ENCODE measurements at places on chromosomes 1 and 21.

DNA sequence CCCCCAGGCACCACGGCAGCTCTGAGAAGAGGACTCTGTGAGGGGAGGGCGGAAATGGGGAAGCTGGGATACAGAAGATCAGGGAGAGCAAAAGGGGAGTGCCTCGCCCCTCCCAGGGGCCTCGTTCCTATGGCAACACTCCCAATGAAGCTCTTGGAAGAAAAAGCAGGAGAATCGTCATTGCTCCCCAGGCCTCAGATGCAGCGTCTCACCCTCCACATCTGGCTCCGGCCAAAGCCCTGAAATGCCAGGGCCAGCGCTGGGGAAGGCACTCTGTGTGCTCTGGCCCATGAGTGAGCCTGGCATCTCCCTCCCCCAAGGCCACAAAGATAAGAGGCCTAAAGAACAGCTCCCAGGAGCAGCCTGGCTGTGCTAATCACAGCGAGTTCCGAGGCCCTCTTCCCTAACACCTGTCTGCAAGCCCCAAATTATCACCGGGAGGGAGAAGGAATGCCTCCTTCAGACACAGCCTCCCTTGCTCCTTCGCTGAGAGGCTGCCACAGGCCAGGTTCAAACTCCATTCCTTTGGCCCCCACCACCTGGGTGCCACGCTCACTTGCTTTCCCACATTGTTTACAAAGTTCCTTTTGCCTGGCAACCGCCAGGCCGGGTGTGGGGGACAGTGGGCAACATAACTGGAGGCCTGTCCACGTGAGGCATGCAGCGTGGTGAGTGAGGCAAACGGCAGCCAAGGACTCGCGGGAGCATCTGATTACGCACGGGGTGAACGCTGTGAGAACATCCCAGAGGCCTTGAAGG lies 27.8 kb downstream of the ECE1 start:
- DNase-seq, result no peak

DNA sequence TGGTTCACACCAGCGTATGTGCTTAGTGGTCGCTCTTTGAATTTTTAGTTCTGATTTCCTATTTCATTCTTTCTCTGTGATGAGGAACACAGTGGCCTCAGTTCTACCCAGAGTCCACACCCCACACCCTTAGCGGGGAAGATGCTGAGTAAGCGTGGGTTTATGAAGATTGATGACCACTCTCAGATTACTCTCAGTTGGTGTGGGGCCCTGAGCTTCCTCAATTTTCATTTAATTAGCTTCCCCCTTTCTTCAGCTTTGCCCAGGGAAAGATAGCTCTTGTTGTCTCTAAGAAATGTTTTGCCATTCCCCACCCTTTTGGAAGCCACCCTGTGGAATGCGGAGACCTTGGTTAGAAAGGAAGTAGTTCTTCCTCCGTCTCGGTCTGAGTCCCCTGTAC lies 299.9 kb upstream of the PROX1 start:
- DNase-seq, result no peak

- DNase-seq, result peak; percentile 74
These were observed 18.5 kb downstream of the WLS start for GRCh38 chr1:68213843-68214242.

DNA sequence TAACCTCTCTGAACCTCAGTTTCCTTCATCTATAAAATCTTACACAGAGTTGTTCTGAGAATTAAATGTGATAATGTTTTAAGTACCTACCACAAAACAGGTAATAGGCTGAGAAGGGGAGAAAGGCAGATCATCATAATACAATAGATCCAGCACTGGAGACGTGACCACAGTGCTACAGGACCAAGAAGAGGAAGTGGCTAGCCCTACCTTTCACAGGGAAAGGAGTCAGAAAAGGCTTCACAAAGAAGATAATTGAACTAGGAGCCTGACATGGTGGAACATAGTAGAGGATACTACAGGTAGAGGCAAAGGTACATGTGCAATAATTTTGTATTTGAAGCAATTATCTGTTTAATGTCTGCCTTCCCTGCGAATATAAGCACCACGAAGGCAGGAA lies 45.1 kb downstream of the ERI3 start:
- DNase-seq, result no peak

DNA sequence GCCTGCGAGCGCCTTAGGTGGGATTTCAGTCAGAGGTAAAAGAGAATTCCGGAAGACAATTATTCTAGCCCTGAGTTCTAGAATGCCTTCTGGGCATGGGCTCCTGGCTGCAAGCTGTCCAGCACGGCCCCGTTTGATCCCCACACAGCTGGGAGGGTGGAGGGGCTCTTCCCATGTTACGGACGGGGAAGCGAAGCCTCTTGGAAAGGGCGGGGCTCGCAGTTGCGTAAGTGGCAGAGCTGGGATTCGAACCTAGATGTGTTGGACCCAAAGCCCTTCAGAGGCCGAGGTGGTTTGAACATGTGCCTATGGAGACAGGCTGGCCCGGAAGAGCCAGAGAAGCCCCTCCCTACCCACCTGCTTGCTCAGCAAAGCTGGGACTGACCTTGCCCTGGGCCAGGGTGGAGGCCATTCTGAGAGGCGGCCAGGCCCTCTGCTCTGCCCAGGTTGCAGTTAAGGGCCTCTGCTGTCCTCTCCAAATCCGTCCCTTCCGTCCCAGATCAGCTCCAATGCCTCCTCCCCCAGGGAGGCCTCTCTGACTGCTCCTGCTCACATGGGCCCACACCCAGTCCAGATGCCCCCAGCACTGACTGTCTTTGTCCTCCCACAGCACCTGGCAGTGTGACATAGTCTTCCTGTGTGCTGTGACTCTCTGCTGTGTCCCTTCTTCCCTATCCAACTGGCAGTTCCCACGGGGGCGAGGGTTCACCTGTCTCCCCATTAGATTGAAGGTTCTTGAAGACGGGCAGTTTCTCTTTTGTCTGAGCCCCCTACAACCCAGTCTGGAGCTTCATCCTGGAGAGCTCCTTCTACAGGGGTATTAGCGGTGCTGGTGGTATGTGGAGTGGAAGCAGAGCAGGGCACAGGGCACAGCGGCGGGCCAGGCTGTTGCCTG lies 1.2 kb upstream of the HSPB7 start:
- DNase-seq, result no peak

DNA sequence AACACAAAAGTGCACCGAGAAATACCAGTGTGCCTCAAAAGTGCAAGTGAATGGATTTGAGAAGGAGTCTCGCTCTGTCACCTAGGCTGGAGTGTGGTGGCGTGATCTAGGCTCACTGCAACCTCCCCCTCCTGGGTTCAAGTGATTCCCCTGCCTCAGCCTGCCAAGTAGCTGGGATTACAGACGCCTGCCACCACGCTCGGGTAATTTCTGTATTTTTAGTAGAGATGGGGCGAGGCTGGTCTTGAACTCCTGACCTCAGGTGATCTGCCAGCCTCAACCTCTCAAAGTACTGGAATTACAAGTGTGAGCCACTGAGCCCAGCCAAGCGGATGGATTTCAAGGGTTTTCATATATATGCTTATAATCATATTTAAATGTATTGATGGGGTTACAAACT lies 35.8 kb downstream of the PRRX1 start:
- no peak for DNase-seq

- DNase-seq, result no peak
These were observed 98.6 kb downstream of the RNF220 start for GRCh38 chr1:44503625-44504024.

DNA sequence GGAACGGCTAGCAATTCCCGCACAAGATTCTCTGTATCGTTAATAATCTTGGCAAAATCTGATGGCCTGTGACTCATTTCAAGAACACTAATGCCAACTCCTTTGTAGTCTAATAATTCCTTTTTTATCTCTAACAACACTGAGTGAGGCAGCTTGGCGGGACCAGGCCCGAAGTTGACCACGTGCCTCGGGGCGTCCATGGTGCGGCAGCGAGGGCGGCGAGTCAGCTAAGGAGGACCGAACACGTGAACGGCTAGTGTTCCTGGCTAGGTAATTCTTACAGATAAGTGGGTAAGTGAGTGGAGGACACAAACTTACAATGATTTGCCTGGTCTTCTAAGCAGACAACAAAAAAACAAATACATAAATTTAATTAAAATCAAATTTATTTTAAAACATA lies 49.3 kb upstream of the ADGRL4 start:
- DNase-seq, result no peak

DNA sequence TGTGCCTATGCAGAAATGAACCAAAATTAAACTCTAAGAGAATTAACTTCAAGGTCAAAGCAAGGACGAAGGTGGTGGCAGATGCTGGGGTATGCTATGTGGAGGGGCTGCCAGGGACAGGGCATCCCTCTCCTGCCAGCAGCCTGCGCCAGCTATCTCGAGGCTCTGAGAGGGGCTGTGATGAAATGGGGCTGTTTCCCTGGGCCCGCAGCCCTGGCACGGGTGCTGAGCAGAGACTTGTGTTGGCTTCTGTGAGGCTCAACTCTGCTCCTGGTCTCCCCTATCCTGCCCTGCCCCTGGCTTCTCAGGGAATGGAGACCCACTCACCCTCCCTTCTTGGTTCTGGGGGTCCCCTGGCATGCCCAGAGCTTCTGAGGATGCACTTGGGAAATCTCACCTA lies 41.9 kb upstream of the TIAM1 start:
- no peak for DNase-seq

GRCh38 chr1:1322418-1322817 lies 2.0 kb downstream of the INTS11 start:
- no peak for DNase-seq

- DNase-seq, result no peak
These were observed 1.4 kb downstream of the CXADR start for GRCh38 chr21:17514124-17514845.

GRCh38 chr1:66282343-66282852 lies 251.6 kb upstream of the SGIP1 start:
- DNase-seq, result no peak

- no peak for DNase-seq
These were observed 29.7 kb downstream of the MRPL39 start for GRCh38 chr21:25577424-25578055.

DNA sequence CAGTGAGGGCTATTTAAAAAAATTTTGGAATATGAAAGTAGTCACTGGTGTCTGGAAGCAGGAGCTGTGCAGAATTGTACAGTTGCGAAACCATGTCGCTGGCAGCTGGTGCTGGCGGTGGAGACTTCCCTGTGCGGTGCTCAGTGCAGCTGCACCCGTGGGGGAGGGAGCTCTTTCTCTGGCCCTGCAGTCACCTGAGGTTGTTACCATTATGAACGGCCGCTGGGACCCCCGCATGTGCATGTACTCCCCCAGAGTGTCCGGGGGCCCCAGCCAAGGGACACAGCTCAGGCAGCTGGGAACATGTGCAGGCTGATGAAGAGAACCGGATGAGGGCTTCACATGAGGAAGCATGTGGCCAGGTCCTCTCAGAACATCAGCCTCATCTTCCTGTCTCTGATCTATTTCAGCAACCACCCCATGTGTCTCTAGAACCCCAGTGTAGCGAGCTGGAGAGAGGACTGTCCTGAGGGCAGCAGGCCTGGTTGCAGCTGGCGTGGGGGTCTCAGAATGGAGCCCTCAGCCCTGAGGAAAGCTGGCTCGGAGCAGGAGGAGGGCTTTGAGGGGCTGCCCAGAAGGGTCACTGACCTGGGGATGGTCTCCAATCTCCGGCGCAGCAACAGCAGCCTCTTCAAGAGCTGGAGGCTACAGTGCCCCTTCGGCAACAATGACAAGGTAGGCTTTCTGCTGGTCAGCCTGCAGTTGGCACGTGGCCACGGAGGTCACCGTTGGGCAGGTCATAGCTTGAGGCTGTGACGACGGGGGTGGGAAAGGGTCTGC lies at the start of gene TRPM2:
TRPM2 (plus strand) TSS at position 431 of the 780 bp plus-strand sequence; CDS start at position 511, 80 bp downstream.
- DNase-seq, result peak; percentile 95

GRCh38 chr1:85553416-85554335 lies 26.9 kb upstream of the CCN1 start:
- no peak for DNase-seq

- DNase-seq, result no peak
These were observed 36.3 kb downstream of the LRP8 start for GRCh38 chr1:53291574-53291973.

DNA sequence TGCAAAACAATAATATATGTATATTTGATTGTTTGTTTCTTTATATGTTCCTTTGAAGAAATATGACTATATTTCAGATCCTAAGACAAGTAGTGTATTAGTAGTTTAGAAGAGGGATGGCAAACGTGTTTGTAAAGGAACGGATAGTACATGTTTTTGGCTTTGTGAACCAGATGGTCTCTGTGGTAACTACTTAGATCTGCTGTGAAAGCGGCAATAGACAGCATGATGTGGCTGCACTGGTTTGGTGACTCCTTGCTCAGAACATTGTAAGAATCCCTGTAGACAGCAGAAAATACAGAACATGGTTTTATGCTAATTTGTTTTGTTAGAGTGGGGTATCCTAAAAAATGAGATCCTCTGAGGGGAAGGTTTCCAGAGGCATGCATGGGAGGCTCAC lies 3.1 kb downstream of the ACADM start:
- no peak for DNase-seq

DNA sequence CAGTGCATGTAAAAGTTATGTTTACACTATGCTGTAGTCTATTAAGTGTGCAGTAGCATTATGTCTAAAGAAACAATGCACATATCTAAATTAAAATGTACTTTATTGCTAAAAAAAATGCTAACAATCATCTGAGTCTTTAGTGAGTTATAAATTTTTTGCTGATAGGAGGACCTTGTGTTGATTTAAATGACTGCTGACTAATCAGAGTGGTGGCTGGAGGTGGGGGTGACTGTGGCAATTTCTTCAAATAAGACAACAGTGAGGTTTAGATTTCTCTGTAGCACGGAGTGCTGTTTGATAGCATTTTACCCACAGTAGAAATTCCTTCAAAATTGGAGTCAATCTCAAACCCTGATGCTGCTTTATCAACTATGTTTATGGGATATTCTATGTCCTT lies 37.0 kb downstream of the HS2ST1 start:
- no peak for DNase-seq

GRCh38 chr1:12572522-12572921 lies 45.5 kb downstream of the DHRS3 start:
- no peak for DNase-seq

- no peak for DNase-seq
These were observed 10.1 kb upstream of the ABCA4 start for GRCh38 chr1:94130851-94131595.

DNA sequence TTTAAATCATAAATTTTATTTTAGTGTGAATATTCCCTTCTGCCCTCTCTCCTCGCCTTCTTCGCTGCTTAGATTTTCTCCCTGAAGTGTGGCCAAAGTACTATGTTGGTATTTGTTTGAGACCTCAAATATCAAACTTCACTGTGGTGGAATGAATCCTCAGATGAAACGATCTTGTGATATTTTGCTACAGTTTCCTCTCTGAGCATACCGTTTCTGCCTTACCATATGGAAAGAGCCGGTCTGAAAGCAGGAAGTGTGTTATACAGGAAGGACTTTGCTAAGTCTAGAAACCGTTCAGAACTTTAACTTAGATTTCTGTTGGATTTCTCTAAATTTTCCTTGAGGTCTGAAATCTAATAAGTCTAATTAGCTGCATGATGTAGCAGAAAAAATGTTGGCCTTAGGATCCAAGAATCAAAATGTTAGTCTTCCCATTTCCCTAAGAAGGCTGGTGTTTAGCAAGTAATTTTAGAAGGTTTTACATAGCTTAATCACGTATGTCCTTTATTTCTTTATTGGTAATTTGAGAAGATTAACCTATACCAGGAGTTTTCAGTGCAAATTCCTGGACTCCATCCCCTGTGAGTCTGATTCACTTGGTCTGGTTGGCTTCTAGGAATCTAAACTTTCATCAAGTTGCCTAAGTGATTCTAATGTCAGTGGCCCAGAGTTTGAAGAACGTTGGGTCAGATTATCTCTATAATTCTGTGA lies 30.7 kb downstream of the SDCCAG8 start:
- DNase-seq, result peak; percentile 11
